ENCODE measurements at places on chromosomes 16 and 17.

GRCh38 chr16:30721606-30722005, 22.6 kb downstream of the SRCAP start:
- no peak for DNase-seq

DNA sequence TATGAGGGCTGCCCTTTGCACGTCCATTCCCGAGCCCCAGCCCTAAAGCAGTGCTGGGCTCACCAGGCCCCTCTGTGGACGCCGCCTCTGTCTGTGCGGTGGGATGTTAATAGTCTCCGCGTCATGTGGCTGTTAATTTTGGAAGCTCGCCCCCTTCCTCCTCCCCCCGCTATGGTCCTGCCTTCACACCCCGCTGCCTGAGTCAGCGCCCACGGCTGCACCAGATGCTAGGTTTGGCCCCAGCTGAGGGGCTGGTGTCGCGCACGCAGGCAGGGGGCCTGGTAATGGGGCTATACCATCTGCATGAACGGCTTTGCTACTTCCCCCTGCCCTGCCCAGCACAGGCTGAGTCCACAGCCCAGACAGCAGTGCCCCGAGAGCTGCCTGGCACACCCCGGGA, 4.1 kb upstream of the SSTR5 start:
- DNase-seq = no peak

DNA sequence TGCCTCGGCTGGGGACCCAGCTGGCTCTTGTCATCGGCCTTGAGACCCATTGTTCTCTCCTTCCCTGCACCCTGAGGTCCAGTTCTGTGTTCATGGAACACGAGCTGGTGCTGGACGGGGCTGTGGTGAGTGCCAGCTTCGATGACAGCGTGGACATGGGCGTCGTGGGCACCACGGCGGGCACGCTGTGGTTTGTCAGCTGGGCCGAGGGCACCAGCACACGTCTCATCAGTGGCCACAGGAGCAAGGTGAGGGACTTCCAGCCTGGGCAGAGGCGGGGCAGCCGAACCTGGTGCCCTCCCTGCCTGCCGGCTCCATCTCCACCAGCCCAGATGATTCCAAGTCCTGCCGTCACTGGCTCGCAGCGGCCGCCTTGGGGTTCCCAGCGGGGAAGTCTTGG, 5.3 kb upstream of the RHOT2 start:
- no peak for DNase-seq

- no peak for DNase-seq
These were observed 14.7 kb downstream of the C1QTNF1 start for GRCh38 chr17:79038545-79039135.

GRCh38 chr16:87556941-87557459, 45.3 kb upstream of the JPH3 start:
- DNase-seq = no peak

- DNase-seq = no peak
These were observed 40.3 kb downstream of the MEAK7 start for GRCh38 chr16:84464116-84464515.

GRCh38 chr17:29714146-29714545, 91.4 kb upstream of the CORO6 start:
- no peak for DNase-seq

DNA sequence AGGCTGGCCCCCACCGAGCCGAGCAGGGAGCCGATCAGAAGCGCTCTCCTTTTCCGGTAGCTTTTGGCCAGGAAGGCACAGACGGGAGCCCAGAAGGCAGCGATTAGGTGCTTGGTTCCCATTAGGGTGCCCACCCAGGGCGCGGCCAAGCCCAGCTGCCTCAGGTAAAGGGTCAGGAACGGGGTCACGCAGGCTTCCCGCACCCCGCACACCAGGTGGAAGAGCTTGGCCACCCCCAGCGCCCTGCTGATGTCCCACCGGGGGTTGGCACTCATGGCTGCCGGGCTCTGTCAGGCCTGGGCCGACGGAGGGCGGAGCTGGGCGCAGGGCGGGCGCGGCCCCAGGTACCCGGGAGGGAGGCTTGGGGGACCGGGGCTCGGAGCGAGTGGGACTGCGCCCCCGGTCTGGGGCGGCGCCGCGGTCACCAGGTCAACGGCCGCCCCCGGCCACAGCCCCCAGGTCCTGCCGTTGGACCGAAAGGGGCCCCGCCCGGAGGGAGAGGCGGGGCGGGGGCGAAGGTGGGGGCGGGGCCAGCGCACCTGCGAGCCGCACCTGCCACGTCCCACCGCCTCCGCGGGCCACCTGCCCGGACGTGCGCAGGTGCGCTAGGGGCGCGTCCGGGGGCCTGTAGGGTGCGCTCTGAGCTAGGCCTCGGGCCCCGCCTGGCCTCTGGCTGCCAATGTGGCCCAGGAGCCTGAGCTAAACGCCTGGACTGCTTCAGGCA, at the start of gene MFSD6L:
TSS of gene MFSD6L (minus strand) at position 520 of the 724 bp plus-strand sequence. CDS start at position 275, 245 bp downstream.
- DNase-seq = peak; percentile 93

DNA sequence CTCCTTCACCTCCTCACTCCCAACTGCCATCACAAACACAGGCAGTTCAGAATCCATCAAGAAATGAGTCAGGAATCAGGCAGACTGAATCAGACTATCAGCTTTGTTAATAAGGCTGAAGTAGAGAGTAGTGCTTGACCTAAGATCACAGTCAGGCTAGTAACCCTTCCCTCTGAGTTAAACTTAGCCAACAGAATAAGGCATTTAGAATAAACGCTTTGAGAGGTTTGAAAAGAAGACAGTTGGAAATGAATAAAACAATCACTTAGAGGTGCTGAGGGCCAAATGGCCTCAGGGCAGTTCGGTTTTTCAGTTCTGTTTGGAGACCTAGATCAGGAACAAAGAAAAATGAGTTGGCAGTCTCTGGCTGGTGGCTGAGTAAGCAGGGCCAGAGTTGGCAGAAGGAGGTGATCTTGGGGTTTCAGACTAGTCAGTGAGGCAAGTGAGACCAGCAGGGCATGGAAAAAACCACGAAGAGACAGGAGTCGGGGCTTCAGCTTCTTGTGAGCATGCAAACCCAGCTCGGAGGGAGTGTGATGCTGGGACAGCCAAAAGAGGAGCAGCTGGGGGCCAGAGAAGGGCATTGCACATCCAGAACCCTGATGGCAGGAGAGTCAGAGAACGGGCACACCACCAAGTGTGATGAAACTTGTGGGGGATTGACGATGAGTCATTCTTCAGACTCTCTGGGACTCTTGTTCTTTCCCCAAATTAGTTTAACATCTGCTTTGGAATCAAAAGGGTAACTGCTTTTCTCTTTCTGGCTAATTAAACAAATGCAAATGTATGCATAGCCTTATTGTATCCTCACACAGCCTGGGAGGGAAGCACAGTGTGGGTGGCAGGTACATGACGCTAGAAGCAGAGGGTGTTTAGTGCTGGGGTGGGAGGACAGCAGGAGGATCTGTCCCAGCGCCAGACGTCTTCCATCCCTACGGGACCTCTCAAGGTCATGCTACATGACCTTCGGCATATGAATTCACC, 54.8 kb downstream of the SPECC1 start:
- peak; percentile 55 for DNase-seq

- DNase-seq = no peak
These were observed 27.5 kb downstream of the ZFHX3 start for GRCh38 chr16:73020409-73020884.

GRCh38 chr17:48317732-48318131, 112.3 kb downstream of the SKAP1 start:
- DNase-seq = no peak

GRCh38 chr17:65370669-65371131, 190.7 kb downstream of the AXIN2 start:
- no peak for DNase-seq

All from H9 (cell line).